ENCODE measurements at places on chromosomes 1 and 21.

DNA sequence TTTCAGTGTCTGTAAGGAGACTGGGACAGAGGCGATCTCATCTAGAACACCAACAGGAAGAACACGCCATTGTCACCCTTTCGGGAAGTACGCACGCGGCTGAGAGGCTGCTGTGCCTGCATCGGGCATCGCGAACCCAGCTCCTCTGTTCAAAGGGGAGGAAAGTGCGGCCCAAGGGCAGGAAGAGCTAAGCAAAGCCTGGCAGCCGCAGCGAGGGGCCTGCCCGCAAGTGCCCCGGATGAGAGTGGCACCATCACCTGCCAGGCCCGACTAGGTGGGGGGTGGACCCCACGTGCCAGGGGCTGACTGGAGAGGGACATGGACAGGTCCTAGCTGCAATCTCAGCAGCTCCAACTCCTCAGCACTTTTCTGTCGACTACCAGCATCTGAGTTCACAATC is 7.5 kb downstream of the TPRG1L start:
- DNase-seq, result no peak

DNA sequence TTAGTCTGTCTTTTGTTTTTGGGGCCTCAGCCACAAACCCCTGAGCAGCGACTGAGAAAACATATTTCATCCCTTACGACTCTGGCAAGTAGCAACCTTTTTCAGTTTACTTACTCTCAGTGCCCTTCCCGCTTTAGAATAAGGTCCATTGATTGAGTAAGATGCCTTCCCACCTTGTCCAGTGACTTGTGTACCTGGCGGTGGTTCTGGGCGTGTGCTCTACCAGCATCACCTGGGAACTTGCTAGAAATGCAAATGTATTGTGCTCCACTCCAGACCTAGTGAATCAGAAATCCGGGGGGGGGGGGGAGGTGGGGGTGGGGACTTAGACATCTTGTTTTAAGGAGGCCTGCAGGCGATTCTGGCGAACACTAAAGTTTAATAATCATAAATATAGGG is 72.1 kb downstream of the S1PR1 start:
- no peak for DNase-seq

GRCh38 chr1:221716713-221717484 is 25.0 kb downstream of the DUSP10 start:
- no peak for DNase-seq

- no peak for DNase-seq
Measured at GRCh38 chr1:73623946-73624345, 574.0 kb downstream of the LRRIQ3 start.

GRCh38 chr21:33267250-33267649 is 1.1 kb downstream of the IL10RB start:
- no peak for DNase-seq

DNA sequence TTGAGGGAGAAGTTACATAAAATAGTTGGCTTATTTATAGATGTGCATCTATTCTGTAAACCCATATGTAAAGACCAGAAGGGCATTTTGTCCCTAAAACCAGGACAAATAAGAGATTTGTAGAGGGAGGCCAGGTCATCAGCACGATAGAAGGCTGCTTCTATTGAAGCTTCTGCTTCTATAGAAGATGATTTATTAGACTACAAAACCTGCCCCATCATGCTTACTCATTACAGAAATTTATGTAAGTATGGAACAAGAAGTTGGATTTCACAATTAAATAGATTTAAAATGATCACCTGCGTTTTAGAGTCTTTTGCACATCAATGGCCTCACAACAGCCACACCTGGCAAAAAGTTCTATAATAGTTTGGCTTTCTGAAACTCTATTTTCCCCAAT is 183.5 kb downstream of the DUSP10 start:
- no peak for DNase-seq

DNA sequence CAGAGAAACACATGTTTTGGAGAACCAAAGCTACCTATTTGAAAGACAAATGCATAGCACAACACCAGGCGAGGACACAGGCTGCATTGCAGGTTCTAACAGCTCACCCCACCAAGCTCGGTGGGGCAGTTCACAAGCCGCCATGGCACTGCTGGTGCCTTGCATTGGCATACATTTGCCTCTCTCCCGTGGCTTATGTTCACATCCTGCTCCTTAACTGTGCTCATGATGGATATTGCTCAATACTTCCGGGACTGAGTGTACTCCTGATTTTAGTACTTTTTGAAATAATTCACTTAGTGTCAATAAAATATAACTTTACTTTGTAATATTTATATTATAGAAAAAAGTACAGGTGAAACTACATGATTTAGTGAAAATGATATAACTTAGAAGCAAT is 1187.4 kb upstream of the NCAM2 start:
- no peak for DNase-seq

GRCh38 chr1:80779275-80779674 is 1021.5 kb upstream of the ADGRL2 start:
- no peak for DNase-seq

Data from activated CD4-positive, alpha-beta T cell treated with anti-CD3 and anti-CD28 coated beads, Interleukin-10, Interleukin-2, amounts not matched to agents 100 ng/mL and 50 ng/mL, durations not matched to agents 16 hours and 8 hours (primary cell).